H4 (cell line): ENCODE measurements at places on chromosomes 12 and 14.

- no peak for DNase-seq
Measured at GRCh38 chr14:72924337-72924736, 1.9 kb upstream of the DCAF4 start.

GRCh38 chr12:66808606-66809005 lies 129.7 kb upstream of the GRIP1 start:
- no peak for DNase-seq

DNA sequence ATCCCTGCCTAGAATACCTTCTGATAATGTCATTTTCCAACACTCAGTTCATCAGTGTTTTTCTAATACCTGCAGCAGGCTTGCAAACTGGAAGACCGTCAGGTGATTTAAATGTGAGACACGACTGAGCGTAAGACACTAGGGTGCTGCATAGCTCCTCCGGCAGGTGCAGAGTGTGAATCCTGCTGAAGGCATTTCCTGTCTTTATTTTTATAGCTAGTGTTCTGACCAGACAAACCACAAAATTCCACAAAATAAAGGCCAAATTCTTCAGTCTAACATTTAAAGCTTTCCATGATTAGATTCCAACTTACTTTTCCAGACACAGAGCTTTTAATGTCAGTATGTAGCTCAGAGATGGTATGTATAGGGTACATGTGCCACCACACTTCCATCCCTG lies 70.7 kb downstream of the BBS10 start:
- DNase-seq = no peak

GRCh38 chr12:119374635-119375034 lies 40.1 kb downstream of the CCDC60 start:
- peak; percentile 7 for DNase-seq

GRCh38 chr12:42936991-42937390 lies 347.4 kb upstream of the PRICKLE1 start:
- DNase-seq = no peak

GRCh38 chr12:62533087-62533754 lies 66.6 kb downstream of the MON2 start:
- DNase-seq = no peak

DNA sequence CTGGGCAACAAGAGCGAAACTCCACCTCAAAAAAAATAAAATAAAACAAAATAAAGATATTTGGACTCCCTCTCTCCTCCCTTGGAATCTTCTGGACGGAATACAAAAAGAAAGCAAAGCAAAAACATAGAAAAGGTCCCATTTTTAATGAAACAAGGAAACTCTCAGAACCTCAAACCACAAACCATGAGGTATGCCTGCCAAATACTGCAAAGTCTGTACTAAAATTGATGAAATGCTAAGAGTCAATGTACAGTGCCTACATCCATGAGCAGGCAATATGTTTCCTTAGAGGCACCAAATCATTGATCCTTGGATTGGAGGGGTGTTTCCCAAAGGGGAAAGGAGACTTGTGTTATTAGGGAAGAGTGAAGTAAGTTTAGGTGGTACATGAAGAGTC lies 8.2 kb upstream of the RPS6KA5 start:
- DNase-seq = no peak

GRCh38 chr12:85782711-85783110 lies 53.5 kb downstream of the RASSF9 start:
- no peak for DNase-seq

GRCh38 chr14:91373591-91374254 lies 43.9 kb downstream of the CCDC88C start:
- DNase-seq = no peak

DNA sequence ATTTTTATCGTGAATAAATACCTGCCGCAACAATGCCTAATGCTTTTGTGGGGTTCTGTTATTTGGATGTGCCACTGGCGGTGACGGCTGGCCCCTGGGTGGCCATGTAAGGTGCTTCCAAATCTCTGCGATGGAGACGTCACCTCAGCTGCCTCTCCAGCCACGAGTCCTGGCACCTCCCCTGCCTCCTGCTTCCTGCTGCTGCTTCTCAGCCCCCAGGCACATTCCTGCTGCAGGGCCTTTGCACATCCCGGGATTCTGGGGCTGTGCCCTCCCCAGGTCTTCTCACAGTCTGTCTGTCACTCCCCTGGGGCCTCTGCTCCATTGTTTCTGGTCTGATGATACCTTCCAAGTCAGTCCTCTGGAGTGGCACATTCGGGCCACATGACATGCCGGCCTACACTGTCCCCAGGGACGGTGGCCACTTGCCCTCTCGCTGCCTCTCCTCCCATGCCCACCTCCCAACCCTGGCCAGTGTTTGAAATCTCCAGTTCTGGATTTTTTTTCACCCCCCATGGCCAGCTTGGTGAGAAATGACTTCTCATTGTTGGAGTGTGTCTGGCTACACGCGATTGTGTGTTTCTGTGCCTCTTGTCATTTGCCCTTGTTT lies 151.8 kb downstream of the KIF26A start:
- no peak for DNase-seq

- DNase-seq = no peak
Measured at GRCh38 chr14:101499080-101499479, 62.2 kb upstream of the DIO3 start.

GRCh38 chr14:50039734-50040400 lies 76.5 kb downstream of the VCPKMT start:
- peak; percentile 84 for DNase-seq

DNA sequence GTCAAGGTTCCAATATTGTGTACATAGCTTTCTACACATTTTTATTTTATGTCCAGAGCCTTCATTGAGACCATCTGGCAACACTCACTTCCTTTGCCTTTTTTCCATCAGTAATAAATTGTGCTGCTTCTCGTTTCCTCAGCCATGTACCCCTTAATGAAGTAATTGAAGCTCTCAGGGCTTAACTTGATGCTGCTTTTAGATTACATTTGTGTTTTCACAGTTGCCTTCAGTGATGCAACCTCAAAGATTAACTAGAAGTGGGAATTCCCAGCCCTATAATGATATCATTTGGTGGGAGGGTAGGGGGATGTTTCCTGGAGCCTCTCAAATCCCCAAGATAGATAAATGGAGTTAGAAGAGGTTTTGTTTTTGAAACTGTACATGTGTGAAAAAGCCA lies 80.2 kb upstream of the KRR1 start:
- no peak for DNase-seq

DNA sequence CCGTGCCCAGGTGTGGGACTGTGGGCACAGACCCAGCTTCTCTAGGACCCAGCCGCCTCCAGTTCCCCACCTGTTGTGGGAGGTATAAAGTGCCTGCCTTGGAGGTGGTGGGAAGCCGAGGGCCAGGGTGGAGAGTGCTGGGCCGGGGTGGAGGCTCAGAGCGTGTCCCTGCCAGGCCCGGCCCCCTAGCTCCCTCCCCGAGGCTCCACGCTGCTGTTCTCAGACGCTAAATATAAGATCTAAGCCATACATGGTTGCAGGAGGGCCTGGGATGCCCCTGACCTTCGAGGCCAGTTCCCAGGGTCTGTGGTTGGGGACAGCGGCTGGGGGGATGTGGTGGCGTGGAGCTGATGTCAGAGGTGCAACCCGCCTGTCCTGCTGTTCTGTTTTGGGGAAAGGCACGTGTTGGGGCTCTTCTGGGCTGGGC lies 10.8 kb downstream of the INF2 start:
- DNase-seq = no peak

DNA sequence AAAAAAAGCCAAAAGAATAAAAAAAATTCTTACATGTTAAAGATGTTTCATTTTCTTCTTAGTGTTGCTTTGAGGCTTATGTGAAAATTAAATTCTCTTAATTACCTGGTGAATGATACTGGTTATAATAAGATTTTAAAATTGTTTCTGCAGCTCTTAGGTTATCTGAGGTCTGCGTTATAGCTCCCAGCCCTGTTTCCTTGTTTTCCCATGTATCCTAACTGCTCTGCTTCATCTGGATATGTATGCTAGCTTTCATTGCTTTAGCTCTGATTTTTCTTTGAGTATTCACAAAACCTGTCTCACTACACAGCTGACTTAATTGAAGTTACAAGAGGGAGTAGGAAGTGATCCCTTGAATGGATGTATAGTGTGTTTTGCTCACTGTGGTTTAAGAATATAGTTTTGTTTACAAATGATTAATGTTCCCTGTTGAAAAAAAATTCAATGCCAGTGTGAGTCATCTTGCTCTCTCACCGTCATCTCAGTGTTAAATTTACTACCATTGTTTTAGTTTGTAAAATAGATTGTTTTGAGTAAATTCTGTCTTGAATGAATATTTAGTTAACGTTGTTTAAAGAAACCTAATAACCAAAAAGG lies 26.8 kb downstream of the CPSF6 start:
- peak; percentile 62 for DNase-seq

DNA sequence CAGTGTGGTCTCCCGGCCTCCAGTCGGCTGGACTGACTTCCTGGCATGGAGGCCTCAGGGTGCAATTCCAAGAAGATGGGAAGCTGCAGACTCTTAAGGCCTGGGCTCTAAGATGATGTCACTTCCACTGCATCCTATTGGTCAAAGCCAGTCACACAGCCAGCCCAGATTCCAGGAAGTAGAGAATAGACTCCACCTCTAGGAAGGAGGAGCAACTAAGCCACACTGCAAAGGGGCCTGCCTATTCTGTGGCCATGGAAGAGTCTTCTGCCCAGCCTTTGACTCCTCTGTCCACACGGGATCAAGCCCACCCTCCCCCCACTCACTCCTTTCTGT lies 103.9 kb upstream of the RFLNA start:
- DNase-seq = peak; percentile 63

GRCh38 chr12:117968826-117969659 lies at the start of gene KSR2:
Gene KSR2, minus strand, starts transcription at chr12:117968990. Its CDS starts 735 bp downstream, at chr12:117968255.
- peak; percentile 25 for DNase-seq

DNA sequence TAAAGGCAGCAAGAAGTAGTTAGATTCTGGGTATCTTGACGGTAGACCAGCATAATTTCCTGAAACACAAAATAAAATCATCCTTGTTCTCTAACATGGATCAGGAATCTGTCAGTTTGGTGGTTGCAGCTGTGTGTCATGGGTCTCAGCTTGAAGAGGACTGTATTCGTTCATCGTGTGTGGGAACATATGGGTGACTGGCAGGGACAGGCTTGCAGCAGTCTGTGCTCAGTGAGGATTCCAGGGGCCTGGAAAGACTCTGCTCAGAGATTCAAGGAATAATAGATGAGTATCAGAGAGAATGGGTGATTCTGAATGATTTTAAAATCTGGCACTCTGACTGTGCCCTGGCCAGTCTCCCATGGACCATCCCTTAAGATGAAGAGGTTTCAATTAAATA lies 421.6 kb downstream of the APAF1 start:
- no peak for DNase-seq

- no peak for DNase-seq
Measured at GRCh38 chr14:64421166-64421565, 33.0 kb downstream of the MTHFD1 start.
